ENCODE measurements at places on chromosomes 3 and 15. TPM values are rescaled to one million over a fixed set of nuclear protein-coding genes. Genes with fewer than 3 reads are reported as not detected.

GRCh38 chr3:119647843-119648575 lies 12.4 kb downstream of the POPDC2 start:
- DNase-seq: no peak

DNA sequence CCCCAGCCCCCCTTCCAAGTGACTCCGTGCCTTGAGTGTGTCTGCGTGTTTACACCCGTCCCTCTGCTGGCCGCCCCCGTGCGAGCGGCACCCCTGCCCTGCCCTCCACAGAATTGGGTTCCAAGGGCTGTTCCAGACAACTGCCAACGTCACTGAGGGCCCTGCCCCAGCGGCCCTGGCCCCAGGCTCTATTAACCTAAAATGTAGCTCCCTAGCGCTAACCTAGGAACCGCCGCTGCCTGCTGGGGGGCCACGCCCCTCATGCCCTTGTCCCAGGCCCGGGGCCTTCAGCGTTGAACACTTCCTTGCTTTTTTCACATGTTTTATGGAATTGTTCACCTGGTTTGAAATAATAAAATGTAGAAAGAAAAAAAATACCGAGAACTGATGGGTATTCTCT lies 10.0 kb upstream of the SEMA3B start:
- no peak for DNase-seq

DNA sequence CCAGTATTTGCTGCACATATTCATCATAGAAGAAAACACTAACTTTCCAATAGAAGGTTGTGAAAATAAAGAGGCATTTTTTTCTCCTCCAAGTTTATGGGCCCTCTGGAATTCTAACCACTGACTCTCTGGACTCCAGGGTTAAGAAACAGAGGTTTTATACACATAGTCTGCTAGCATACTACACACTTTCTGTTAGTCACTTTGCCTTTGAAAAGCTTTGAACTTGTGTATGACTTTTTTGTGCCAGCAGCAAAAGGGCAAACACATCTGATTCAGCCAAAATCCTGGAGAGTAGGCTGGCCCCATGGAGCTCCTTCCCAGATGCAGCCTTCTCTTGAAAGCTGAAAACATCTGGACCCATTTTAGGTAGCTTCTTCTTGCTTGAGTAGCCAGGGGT lies 6.2 kb downstream of the ZIC4 start:
- no peak for DNase-seq

GRCh38 chr3:177419904-177420601 lies 222.8 kb upstream of the TBL1XR1 start:
- DNase-seq: no peak

GRCh38 chr15:38648121-38648843 lies 83.7 kb upstream of the RASGRP1 start:
- DNase-seq: no peak

DNA sequence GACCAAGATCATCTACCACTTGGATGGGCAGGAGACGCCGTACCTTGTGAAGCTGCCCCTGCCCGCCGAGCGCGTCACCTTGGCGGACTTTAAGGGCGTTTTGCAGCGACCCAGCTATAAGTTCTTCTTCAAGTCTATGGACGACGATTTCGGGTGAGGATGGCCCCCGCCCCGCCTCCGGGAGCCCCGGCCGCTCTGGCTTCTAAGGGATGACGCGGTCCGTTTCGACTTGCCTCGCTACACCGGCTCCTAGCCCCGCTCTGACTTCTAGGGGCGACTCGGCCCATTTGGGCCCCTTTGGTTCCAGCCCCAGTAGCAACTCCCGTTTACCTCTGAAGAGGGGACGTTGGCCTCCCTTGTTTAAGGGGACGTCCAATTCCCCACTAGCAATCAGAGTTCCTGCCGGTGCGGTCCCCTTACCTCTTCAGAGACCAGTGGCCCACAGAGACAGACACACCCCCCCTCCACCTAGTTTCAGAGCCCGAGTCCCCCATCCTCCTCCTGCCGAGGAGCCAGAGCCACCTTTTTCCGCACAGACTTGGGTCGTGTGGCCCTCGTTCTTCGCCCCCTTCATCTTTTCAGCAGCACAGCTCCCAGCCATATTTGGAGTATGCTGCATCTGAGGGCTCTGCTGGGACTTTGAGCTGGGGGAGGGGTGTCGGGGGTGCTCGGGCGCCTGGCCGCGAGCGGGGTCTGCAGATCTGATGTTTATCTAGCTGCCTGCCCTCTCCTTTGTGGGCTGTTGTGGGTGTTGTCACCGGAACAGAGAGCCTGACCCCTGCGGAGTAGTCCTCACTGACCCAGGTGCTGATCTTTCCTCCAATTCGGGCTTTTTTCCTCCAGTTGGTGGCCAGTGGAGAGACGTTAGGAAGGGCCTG lies 706 bp downstream of the DVL3 start:
- peak; percentile 54 for DNase-seq

DNA sequence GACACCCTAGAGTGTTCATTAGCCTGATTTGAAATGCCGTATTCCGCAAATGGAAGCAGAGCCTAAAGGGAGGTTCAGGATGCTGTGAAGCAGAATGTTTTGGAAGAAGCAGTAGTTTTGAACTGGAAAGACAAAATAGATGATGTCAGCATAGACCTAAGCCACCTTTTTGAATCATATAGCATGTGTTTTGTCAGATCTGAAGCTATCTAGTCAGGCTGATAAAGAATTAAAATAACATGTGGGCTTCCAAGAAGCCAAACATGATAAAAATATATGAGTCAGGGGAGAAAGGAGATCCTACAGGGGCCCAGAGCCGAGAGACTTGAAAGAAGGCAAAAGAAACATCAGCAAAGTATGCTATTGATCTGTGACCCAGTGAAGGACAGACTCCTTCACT lies 47.2 kb upstream of the RASA2 start:
- DNase-seq: no peak

DNA sequence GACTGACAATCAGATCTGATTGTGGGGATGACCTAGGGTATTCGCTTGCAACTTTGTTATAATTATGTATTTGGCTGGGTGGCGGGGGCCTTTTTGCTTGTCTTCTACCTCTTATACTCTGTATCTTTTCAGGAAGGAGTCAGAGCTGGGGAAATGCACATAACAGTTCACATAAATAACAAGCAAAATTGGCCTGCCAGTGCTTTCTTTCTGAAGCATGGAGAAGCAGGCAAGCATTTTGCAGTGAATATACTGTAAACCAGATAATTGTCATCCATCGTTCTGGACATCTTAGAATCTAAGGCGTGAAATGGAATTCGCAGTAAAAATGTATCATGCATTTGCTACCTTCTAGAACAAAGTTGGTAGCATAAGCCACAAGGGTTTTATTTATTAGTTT lies 227.6 kb downstream of the CLSTN2 start:
- no peak for DNase-seq

DNA sequence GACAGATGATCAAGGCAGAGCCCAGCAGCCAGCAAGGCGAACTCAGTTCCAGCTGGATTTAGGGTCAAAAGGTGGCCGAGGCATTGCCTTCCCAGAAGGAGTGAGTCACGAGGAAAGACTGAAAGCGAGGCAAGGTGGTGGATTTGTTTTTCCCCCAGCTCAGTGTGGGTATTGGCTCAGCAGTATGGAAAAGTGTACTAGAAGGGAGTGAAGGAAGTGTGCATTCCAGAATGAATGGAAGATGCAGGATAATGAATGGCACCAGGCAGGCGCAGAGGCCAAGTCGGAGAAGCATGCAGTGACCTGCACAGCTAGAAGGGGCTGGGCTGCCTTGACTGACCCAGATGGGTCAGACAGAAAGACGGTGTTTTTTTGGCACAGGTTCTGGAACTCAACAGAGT lies 46.3 kb downstream of the FOXP1 start:
- DNase-seq: peak; percentile 91

- DNase-seq: no peak
These were observed 13.6 kb upstream of the AHSG start for GRCh38 chr3:186599142-186599784.

GRCh38 chr3:72109327-72110259 lies 324.6 kb upstream of the PROK2 start:
- DNase-seq: no peak

- peak; percentile 92 for DNase-seq
These were observed at the start of gene NDUFAF3 for GRCh38 chr3:49021813-49022687. TSS of gene NDUFAF3 (plus strand) at chr3:49022121. CDS start at chr3:49022145, 24 bp downstream.

- peak; percentile 43 for DNase-seq
These were observed 353.0 kb downstream of the ROBO1 start for GRCh38 chr3:79414806-79415205.

- DNase-seq: no peak
These were observed 183.0 kb downstream of the SUCNR1 start for GRCh38 chr3:152056481-152056880.

GRCh38 chr3:104070906-104071305 lies 1295.8 kb upstream of the ALCAM start:
- DNase-seq: no peak

DNA sequence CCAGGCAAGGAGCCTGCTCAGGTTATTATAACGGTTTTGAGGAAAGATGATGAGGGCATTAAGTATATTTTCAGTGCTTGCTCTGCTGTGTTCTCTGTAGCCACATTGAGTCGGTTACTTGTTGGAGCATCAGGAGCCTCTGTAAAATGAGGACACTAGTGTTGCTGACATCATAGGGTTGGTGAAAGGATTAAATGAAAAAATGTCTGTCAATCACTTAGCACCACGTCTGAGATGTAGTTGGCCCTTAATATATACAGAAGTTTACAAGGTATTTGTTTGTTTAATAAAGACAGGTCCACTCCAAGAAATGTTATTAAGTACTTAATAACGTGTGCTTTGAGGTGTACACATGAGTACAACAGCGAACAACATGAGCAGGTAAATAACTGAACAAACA lies 735 bp upstream of the SLC25A26 start:
- DNase-seq: no peak

DNA sequence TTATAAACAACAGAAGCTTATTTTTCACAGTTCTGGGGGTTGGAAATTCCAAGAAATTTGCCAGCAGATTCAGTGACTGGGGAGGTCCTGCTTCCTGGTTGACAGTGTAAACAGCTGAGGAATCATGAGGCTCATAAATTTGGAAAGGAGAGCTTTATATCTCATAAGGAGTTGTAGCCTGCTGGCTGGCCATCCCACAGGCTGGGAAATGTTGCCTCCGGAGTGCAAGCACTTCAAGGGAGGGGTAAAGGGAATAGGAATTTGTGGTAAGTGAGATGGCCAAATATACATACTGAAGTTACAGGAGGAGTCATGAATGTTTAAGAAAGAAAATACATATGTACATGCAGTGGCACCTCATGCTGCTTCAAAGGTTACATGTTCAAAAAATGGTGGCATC lies 217.2 kb upstream of the CBLB start:
- peak; percentile 7 for DNase-seq

GRCh38 chr3:88209356-88209755 lies 59.6 kb downstream of the C3orf38 start:
- no peak for DNase-seq

DNA sequence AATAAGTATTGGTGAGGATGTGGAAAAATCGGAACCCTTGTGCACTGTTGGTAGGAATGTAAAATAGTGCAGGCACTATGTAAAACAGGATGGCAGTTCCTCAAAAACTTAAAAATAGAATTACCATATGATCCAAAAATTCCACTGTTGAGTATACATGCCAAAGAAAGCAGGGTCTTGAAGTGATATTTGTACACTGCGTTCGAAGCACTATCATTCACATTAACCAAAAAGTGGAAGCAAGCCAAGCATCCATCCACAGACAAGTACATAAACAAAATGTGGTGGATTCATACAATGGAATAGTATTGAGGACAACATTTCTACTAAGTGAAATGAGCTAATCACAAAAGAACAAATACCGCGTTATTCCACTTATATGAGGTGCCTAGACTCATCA lies 200.7 kb downstream of the TJP1 start:
- no peak for DNase-seq

- no peak for DNase-seq
These were observed 592.1 kb upstream of the GBE1 start for GRCh38 chr3:82353306-82354171.

- DNase-seq: no peak
These were observed 36.1 kb downstream of the LSM3 start for GRCh38 chr3:14214764-14215163.

DNA sequence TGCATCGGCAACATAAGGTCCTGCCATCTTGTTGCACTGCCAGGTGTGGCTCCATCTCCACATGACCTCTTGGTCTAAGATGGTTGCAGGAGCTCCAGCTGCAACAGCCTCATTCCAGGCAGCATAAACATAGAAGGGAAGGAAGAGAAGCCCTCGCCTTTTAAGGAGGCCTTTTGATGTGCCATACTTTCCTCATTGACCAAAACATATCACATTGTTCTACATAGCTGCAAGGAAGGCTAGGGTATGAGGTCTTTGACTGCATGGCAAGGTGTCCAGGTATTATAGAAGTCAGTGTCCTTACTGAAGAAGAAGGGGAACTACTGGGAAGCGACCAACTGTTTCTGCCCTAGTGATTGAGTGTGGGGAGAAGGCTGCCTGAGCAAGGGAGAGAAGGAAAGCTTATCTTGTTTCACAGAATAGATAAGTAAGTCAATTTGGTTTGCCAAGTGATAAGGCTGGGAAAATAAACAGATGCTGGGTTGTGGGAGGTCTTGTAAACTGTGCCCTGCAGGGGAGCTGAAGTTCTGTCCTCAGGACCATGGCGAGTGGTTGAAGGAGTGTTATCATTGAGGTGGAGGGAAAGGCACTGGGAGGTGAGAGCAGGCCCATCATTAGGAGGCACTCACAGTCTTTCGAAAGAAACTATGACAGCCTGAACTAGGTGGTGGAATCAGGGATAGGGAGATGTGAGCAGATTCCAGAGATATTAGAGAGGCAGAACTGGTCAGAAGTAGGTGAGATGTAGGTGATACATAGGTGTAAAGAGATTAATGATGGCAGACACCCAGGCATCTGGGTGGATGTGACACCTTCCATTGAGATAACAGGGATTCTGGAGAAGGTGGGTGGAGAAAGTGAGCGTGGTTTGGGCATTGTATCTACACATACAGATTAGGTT lies 93.8 kb upstream of the IGF1R start:
- no peak for DNase-seq

DNA sequence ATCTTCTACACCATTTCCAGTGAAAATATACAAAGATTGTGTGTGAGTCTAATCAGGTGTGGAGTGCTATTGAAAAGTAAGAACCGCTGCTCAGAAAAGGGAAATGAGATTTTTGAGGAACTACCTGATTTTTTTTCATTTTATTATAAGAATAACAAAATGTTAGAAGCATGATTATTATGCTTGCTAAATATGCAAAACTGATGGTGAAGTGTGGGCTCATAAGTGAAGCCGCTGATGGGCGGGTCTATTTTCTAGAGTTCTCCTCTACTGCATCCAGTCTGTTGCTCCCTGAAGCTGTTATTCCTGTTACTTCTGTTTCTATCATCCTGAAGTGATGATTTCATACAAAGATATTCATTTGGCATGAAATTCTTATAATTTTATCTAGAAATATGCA lies 612.0 kb downstream of the CADM2 start:
- no peak for DNase-seq

- no peak for DNase-seq
These were observed 52.1 kb upstream of the EPHB1 start for GRCh38 chr3:134743006-134743405.

GPR62 gene
- not detected for total RNA-seq

CACNA2D2 gene
- total RNA-seq: not detected

CHRNA3 gene
- not detected for total RNA-seq

OXTR gene
- 0.03 TPM for total RNA-seq

TGM5 gene
- total RNA-seq: not detected

DNAH12 gene
- total RNA-seq: not detected

HHATL gene
- not detected for total RNA-seq

GNAT1 gene
- total RNA-seq: not detected

LARP6 gene
- 62.8 TPM for total RNA-seq

SPINK8 gene
- total RNA-seq: not detected

HTR3E gene
- total RNA-seq: not detected

Measured in MG63 (cell line).